ENCODE measurements at places on chromosomes 13 and 19.

DNA sequence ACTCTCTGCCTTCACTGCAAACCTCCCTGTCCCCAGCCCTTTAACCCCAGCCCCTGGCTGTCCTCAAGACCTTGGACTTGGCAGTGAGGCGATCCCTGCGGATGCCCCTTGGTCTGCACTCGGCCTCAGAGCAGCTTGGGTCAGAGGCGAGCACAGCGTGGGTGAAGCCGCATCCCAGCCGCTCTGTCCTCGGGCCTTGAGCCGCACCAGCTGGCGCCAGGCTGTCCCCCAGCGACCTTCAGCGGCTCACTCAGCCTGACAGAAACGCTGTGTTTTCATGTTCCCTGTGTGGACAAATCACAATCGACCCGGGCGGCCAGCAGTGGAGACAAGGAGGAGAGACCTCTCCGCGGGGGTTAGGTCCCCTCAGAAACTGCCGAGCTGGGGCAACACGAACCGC lies 52.0 kb downstream of the GNG7 start:
- DNase-seq = no peak

GRCh38 chr13:37715606-37716015 lies 117.0 kb upstream of the POSTN start:
- DNase-seq = no peak

GRCh38 chr13:94232161-94232950 lies 247.1 kb downstream of the DCT start:
- no peak for DNase-seq

- DNase-seq = no peak
Observed at GRCh38 chr13:78228211-78228610, 309.6 kb upstream of the EDNRB start.

- DNase-seq = no peak
Observed at GRCh38 chr13:47508527-47509228, 492.4 kb downstream of the SUCLA2 start.

DNA sequence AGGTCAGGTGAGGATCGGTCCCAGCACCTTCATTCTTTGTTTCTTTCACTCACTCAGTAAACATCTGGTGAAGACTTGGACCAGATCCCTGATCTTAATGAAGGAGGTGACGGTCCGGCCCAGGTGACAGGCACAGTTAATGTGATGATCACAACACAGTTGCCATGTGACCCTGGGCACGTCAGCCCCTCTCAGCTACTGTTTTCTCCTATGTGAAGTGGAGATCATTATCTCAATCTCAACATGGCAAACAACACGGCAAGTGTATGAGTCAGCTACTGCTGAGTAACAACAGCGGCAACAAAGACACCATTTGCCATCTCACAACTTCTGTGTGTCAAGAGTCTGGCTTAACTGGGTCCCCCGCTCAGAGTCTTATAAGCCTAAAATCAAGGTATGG lies 74.6 kb downstream of the GNG7 start:
- no peak for DNase-seq

- DNase-seq = no peak
Observed at GRCh38 chr13:90801621-90802020, 545.9 kb upstream of the MIR17HG start.

DNA sequence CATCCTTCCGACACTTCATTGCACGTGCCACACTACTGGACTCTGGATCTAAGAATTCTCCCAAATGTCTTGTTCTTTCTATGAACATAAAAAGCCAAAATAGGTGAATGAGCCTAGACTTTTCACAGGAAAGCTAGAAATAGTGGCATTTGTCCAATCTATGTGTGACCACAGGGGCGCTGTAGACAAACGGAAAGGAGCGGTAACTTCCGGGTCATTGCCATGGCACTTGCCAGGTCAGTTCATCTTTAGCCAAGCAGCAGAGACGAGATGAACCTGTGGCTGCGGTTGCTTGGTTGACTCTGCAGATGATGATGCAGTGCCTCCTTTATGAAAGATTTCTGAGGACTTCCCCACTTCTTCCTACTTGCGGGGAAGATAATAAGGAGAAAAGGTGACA lies 65.6 kb downstream of the ADGRE1 start:
- no peak for DNase-seq

DNA sequence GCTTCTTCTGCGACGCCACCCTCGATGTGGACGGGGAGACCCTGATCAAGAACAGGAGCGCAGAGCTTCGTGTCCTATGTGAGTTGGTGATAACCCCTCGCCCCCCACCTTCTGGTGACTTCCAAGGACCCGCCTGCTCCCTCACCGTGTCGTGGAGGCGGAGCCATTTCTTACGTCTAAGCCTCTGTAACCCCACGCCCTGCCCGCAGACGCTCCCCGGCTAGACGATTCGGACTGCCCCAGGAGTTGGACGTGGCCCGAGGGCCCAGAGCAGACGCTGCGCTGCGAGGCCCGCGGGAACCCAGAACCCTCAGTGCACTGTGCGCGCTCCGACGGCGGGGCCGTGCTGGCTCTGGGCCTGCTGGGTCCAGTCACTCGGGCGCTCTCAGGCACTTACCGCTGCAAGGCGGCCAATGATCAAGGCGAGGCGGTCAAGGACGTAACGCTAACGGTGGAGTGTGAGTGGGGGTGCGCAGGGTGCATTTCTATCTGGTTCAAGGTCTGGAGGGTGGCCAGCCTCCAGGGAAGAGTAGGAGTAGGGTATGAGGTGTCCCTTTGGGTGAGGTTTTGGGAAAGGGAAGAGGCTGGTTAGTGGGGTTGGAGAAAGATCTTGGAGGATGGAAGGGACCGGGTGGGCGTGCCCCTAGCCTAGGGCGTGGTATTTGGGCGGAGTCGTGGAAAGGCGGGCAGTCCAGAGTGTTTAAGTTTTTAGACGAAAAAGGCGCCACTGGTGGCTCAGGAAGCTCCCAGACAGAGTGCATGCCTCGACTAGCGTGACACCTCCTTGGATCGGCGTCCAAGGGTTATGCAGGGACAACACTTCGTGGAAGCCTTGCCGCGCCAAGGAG lies 3.3 kb downstream of the ICAM5 start:
- no peak for DNase-seq

GRCh38 chr13:76449716-76450115 lies 436.5 kb downstream of the KCTD12 start:
- DNase-seq = no peak

- DNase-seq = no peak
Observed at GRCh38 chr13:49419276-49419675, 24.6 kb downstream of the CAB39L start.

- no peak for DNase-seq
Observed at GRCh38 chr13:25874907-25875306, 176.9 kb downstream of the SHISA2 start.

GRCh38 chr13:44755872-44756271 lies 179.7 kb upstream of the TSC22D1 start:
- no peak for DNase-seq

GRCh38 chr19:55493052-55493644 lies 4.9 kb downstream of the SSC5D start:
- no peak for DNase-seq

- DNase-seq = no peak
Observed at GRCh38 chr13:41267106-41267505, 3.7 kb upstream of the MTRF1 start.

DNA sequence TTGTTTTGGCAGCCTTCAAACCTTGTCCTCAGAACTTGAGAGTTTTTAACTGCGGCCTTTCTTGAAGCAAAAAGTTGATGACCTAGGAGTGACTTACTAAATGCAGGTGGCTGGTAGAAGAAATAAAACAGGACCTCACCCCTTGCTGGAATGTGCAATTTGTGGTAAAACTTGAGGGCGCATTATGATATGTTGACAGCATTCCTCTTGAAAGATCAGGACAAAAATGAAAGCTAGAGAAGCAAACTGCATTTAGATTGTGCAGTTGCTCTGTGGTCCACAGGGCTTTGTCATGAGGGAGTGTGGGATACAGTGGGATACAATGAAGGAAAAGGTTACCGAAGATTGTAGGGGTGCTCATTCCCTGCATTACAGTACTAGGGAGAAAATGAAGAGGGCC lies 504.2 kb downstream of the GPC6 start:
- DNase-seq = no peak

GRCh38 chr19:57317503-57317902 lies 2.8 kb upstream of the ZNF543 start:
- DNase-seq = no peak

DNA sequence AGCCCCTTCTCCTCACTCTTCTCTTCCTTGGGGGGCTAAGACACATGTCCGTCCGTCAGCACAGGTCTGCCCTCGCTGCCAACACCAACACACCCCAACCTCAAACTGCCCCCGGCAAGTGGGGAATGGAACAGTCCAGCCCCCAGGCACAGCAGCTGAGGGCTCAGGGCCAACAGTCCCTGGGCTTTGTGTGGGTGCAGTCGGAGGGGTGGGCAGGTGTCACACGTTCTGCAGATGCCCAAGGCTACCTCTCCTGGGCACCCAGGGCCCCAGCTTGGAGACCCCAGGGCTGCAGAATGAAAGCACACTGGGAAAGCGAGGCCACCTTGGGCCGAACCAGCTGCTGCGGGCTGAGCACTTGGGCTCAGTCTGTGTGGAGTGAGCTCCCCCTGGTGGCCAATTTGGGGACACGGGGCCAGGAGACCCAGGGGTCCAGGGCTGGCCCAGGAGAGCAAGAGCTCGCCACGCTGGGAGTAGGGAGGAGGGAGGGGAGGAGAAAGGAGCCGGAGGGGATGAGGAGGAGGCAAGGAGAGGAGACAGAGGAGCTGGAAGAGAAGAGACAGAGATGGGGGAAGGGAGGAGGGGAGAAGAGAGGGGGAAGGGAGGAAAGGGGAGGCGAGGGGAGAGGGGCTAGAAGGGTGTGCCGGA lies 14.0 kb upstream of the ATP8B3 start:
- DNase-seq = no peak

- no peak for DNase-seq
Observed at GRCh38 chr19:51108805-51109146, 567 bp upstream of the CTU1 start.

- no peak for DNase-seq
Observed at GRCh38 chr19:4441994-4442818, 15.4 kb downstream of the UBXN6 start.

- DNase-seq = no peak
Observed at GRCh38 chr13:29486551-29486950, 108.9 kb downstream of the SLC7A1 start.

- DNase-seq = no peak
Observed at GRCh38 chr19:7348587-7349230, at the start of gene ARHGEF18. ARHGEF18 (plus strand) TSS chr19:7348937; CDS start chr19:7362891, 13,954 bp downstream.

DNA sequence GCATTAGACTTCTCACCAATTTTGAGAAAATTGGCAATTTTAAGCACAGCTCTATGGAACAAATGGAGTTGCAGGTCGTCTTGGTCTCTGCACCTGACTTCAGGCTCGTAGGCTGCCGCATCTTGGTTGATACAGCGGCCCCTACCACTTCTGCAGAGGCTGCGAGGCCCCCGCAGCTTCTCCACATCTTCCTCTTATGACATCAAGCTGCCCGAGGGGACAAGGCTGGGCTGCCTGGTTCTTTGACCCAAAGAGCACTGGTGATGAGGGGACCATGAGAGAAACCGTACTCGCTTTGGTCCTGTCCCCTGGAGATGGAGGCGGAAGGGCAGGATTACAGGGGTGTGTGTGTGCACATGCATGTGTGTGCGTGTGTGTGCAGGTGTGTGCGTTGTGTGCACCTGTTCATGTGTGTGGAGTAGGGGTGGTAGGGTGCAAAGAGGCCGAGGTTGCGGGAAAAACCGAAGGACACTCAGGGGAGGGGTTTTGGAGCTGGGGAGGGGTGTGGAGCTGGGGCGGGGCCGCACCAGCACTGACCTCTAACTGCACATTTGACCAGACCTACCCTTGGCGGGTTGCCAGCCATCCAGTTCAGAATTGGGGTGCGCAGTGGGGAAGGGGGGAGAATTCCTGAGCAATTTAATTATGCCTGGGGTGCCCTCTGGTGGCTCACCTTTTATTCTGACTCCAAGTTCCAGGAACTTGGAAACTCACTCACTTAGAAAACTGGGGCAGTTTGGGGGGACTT lies 65.1 kb upstream of the ARHGEF7 start:
- DNase-seq = no peak

GRCh38 chr19:55635334-55635717 lies 5.5 kb upstream of the ZNF580 start:
- no peak for DNase-seq

DNA sequence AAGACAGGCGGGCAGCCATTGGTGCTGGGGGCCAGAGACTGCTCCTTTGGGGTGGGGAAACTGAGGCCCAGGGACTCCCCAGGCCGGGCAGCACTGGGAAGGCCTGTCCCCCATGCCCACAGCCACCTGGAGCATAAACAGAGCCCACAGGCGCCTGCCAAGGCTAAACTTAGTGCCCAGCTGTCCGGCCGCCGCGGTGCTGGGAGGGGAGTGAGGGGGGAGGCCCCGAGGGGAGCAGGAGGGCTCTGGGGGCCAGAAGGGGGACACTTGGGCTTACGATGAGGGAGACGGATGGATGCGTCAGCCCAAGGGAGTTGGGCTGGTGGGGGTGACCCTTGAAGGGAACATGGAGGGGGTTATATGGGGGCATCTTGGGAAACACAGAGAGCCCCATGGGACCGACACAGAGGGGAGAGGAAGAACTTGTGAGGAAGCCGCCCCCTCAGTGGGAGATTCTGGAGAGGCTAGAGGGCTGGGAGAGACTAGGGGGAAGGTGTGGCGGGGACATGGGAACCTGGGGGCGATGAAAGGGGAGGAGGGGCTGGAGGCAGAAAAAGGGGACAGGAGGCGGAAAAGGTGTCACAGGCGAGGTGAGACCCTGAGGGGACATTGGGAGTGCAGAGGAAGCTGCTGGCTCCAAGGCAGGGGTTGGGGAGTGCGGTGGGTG lies 2.2 kb downstream of the CERS1 start:
- DNase-seq = no peak

DNA sequence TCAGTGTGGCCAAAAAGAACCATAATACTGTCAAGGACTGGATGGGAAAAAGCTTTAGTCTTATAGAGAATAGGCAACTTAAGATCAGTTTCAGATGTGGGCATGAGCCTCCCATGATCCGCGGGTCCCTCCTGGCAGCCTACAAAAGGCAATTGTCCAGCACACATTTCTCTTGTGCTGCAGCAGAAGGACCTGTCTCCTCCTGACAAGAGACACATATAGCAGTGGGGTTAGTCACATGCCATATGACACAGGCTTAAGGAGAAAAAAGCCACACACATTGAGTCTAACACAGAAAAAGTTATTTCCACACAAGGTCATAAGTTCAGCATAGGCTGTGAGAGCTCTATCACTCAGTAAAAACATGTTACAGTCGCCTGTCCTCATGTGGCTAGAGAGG lies 1378.7 kb upstream of the PRR20A start:
- DNase-seq = no peak

- DNase-seq = no peak
Observed at GRCh38 chr19:6219147-6219525, 60.6 kb downstream of the MLLT1 start.

DNA sequence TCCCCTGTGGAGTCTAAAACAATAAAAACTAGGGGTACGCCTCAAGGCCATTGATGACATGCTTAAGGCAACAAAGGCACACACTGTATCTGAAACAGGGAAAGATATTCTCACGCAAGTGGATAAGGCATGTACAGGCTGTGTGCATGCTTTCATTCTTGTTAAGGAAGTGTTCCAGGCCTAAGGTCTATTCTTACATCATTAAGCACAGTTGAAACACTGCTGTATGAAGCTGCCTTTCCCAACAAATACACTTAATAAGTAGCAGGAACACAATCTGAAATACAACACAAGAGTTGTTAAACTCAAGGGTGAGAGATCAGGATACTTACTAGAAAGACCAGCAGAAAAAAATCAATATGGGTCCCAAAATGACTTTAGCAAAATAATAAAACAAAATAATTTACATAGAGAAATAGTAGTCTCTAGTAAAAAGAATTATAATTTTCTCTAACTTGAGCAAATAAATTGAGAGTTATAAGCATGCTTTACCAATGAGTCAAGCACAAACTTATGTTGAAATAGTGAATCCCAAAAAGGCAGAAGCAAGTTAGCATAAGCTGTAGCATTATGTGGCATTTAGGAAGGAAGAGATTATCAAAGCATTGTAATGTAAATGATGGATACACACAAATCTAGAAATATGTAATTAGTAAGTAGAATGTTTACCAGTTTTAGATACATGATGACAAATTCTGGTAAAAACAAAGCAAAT lies 796.9 kb downstream of the SLITRK1 start:
- DNase-seq = peak; percentile 5

Data from AG09319 (cell line).